ENCODE measurements at places on chromosomes 12 and 14. TPM values are rescaled to one million over a fixed set of nuclear protein-coding genes. Genes with fewer than 3 reads are reported as not detected.

DNA sequence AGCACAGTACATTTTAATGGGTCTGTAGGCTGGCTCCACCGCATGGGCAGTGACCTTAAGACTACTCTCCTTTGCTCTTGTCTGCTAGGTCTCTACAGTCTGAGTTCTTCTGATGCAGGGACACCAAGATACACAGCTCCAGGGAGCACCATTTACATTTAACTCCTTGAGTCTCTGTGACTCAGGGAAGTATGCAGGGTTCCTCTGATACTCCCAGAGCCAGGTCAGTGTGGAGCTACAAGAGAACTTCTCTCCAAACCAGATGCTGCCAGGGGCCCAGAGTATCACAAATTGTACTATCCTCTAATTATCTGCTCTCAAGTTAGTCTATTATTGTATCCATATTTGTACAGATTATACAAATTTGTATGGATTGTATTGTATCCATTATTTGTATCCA lies 15.2 kb downstream of the ZFP36L1 start:
- DNase-seq = no peak

DNA sequence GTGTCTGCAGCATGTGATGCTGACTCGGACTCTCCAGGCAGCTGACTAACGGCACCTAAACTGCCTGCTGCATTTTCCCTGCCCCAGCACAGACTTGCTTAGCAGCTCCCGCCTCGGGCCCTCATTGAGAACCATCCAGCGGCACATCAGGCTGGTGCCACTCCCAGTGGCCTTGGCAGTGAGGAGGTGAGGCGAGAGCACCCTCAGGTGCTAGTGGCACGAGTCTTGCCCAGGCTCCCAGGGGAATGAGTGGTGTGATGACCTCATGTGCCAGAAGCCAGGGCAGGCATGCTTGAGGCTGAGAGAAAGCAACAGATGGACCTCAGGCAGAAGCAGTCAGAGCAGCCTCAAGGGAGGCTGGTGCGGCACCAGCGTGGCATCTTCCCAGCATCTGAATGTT lies 60.2 kb downstream of the PRKCH start:
- DNase-seq = no peak

DNA sequence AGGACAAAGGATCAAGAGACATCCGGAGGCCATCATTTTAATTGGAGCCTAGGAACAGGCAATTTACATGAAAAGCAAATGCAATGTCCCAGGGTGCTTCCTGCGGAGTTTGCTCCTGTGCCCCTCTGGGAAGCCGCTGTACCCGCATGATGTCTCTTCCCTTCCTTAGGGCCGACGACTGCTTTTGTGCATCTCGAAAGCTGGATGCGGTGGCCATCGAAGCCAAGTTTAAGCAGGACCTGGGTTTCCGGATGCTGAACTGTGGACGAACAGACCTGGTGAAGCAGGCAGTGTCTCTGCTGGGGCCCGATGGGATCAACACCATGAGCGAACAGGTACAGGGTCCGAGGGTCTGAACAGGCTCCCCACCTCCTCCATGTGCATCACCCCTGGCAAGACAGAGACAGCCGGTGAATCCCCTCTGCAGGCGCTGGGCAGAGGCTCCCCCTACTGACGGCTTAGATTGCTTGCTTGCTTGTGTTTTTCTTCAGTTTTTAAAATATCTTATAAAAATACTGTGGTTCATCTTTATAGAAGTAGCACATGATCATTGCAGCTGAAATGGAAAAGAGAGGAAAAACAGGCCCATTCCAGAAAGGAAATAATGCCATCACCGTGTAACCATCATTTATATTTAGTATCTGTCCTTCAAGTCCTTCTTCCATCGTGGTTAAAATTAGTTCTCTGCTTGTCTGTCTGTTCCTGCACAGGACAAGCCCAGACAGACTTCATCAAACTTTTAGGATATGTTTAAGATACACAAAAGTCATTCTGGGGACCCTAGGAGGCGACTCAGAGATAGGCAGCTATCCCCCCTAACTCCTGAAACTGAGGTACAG lies 75.4 kb upstream of the PWP1 start:
- DNase-seq = no peak

GRCh38 chr12:14188744-14189143 lies 176.7 kb upstream of the ATF7IP start:
- DNase-seq = no peak

DNA sequence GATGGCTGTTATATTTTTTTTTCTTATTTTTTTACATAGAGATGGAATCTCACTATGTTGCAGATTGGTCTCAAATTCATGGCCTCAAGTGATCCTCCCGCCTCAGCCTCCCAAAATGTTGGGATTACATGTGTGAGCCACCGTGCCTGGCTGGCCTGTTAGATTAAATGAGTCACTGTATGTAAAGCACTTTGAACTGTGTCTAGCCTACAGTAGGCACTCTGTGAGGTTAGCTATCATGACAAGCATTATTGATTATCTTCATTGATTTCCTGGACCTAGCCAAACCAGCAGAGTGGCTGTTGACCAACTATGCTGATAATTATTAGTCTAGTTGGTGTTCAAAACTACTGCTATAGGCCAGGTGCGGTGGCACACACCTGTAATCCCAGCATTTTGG lies 42.6 kb downstream of the ARF6 start:
- DNase-seq = no peak

The TAS2R10 gene
- total RNA-seq = not detected

The DLK1 gene
- 52.3 TPM for total RNA-seq

The RERGL gene
- 2.1 TPM for total RNA-seq

The RPS6KL1 gene
- 19.1 TPM for total RNA-seq

The CHURC1 gene
- total RNA-seq = 98.2 TPM

All from Right ventricle myocardium inferior (tissue), 1 donor.